Activated gamma-delta T cell treated with anti-CD3 and anti-CD28 coated beads, Interleukin-2, amount 50 U/mL, for 16 hours (primary cell): ENCODE measurements at places on chromosomes 6 and 20.
A peak's percentile ranks its signal among the peaks of the same experiment; 100 is the strongest.

- no peak for DNase-seq
These were observed 256.2 kb upstream of the IRAK1BP1 start for GRCh38 chr6:78611102-78611620.

DNA sequence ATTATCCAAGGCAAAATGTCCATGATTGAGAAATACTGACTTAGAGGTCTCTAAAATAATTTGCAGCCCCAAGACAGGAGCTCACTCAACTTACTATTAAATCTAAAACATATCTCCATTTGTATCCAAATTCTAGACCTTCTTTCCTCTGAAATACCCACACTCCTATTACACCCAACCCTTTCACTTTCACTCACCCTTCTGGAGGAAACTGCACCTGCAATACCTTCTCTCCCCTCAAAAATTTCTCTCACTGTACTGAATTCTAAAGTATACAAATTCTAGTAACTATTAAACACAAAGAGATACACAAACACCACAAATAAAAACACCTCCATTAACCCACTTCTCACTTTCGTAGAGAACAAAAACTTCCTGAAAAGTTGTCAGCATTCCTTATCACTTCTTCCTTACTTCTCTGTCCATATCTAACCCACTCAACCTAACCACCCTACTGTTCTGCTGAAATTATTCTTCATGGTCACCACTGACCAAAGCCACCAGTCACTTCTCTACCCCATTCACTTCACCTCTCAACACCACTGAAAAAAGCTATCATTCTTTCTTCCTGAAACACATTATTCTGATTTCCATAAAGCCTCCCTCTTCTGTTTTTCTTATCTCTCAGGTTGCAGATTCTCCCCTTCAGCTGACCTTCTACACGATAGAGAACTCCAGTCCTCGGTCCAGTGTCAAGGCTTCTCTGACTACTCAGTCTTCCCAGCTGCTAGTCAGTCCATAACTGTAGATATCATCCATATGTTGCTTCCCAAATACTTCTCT lies 12.0 kb downstream of the LMBRD1 start:
- DNase-seq: no peak

DNA sequence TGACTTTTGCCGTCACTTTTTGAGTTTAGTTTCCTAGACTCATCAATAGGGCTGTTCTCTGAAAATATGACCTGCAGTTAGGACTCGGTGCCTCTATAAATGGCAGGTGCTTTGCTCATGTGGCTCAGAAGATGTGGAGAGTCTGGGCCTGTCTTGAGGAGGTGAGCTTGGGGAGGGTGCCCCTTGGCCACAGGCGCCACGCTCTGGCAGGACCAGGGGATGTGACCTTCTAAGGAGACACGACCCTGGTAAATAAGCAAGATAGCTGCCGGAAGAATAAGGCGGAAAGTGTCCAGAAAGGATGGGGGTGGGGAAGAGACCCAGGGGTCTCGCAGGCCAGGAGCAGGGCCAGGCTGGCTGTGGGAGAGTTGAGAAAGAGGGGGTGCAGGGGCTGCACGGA lies 46.6 kb downstream of the TMEM242 start:
- no peak for DNase-seq

GRCh38 chr6:166848979-166849748 lies 107.2 kb downstream of the RNASET2 start:
- no peak for DNase-seq

DNA sequence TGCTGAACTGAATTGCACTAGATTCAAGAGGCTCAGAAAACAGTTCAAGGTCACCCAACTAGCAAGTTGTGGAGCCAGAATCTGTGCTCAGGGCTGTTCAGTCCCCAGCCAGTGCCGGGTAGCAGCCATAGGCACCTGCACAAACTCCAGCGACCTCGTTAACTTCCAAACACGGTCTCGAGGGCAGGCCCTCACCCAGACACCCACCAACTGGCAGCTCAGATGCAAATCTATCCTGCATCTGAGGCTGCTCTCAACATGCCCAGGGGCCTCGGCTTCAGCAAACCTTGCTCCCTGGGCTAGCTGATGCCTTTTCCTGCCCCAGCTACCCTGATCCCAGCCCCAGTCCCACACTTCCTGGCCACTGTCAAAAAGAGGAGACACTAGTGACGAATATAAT lies 3.7 kb downstream of the JPH2 start:
- DNase-seq: no peak

DNA sequence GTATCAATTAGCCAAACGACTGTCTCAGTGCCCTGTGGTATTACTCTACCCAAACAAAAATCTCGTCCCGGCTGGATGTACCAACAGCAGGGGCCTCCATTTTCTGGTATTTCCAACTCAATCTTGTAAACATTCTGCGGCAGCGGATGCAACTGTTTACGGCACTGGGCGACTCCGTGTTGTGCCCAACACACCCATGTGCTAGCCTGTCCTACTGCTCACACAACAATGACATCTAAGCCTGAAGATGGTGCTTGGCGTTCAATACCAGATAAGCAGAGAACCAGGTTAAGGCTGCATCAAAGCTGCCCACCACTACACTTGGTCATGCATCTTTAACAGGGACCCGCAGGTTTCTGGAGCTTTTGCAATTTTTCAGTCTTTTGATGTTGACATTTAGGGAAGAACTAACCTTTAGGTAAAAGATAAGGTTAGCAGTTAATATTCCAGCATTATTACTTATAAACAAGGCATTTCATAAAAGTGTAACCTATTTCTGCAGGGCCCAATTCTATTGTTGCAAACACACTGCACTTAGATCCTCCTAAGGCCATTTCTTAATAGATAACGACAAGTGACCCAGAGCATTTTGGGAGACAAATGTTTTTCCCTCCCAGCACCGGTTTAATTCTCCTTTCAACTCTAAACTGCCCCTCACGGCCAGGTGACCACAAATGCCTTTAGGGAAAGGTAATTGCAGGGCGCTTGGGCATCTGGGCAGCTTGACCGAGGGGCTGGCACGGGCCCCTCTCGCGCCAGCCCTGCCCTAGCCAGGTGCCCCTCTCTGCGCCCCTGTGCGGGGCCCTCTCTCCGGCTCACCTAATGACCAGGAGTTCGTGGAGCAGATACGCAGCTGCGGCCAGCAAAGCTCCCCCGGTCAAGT lies 945 bp downstream of the FAXC start:
- no peak for DNase-seq

DNA sequence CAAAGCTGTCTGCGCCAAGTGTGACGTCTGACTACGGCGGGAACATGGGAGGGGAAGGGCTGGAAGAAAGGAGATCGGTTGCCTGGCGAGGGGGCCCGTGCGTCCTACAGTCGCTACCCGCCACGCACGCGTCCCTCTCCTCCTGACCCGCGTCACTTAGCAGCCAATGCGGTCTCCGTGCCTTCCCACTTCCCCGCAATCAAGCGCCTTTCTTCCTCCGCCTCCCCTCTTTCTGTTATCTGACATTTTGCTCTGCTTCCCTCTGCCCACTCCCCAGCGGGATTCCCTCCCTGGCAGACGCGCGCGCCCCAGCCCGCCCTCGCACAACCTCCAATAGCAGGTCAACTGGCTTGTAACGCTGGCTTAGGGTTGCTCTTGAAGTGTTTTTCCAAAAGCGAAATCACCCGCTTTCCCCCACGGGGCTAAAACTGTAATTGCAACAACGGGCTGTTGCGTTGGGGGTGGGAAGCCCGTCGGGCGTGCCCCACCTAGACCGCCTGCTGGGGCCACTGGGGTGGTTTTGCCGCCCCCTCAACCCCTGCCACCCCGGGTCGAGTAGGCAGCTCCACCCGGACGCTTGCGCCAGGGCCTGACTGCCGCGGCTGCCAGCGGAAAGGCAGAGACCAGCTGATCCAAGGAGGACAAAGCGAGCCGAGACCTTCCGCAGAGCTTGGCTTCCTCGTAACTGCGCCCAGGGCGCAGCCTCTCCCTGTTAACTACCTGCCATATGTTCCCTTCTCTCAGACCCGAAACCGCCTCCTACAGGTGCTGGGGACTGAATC lies 6.2 kb upstream of the SOX4 start:
- DNase-seq: peak; percentile 7

- DNase-seq: no peak
These were observed 646.3 kb downstream of the UTRN start for GRCh38 chr6:144931172-144932035.

DNA sequence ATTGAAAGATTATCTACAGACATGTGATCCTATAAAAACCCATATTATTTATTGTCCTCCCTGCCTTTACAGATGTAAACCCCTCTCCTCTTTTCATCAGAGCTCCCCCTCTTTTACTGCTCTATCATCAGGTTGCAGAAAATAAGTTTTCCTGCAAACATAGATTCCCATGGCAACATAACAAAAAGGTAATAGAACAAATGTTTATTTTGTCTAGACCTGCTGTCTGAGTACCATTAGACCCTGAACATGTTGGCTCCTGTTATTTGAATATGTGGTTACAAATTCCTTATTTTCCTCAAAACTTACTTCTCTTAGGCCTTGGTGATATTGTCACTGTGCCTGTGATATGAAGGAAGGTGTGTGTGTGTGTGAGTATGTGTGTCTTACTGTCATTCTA lies 11.5 kb downstream of the MAPK14 start:
- DNase-seq: no peak

DNA sequence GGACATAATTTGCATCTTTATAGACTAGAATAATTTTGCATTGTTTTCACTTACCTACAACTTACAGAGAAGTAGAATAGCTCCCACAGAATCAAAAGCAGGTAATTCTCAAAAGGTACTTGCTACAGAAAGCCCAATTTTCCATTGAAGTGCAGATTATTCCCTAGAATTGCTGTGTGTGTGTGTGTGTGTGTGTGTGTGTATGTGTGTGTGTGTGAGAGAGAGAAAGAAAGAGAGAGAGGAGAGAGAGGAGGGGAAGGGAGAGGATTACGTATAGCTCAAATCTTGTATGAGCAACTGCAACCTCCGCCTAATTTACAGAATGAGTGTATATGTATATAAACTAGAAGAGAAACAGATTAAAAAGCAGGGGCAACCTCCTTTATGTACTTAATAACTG lies 68.0 kb downstream of the DOK5 start:
- no peak for DNase-seq

DNA sequence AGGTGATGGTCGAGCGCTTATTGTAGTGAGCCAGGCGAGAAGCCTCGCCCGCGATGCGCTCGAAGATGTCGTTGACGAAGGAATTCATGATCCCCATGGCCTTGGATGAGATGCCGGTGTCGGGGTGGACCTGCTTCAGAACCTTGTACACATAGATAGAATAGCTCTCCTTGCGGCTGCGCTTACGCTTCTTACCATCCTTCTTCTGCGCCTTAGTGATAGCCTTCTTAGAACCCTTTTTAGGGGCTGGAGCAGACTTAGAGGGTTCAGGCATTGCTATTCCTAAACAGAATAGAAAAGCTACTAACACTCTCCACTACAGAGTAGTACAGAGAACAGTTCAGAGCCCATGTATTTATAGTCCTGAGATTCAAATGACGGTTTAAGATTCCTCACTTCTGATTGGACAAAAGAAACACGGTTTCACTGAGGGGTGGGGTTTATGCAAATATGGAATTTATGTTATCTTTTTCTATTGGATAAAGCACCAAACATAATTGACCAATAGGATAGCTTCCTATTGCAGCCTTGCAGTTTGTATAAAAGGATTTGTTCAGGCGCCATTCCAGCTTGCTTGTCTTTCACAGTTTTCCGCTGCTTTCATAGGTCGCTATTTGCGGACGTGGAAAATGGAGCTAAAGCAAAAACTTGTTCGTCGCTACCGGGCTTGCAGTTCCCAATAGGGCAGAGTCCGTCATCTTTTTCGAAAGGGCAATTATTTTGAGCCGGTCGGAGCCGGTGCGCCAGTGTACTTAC lies 43.7 kb upstream of the HFE start:
- DNase-seq: peak; percentile 43

DNA sequence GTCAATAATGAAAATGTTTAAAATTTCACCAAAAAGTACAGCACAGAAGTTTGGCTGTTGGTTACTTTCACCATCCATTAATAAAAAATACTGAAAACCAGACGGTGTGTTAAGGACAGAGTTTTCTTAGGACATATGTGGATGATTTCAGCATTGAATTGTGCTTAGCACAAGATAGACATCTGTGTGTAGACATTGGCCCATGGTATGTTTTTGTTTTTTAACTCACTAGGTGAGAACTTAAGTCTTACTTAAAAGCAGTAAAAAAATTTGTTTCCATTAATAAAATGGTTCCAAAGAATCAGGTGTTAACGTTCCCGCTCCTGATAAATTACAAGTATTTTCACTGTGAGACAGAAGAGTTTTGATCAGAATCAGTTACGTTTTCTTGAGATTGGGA lies 4.2 kb downstream of the TBPL1 start:
- DNase-seq: no peak

- DNase-seq: no peak
These were observed 156.5 kb upstream of the OLIG3 start for GRCh38 chr6:137650720-137651119.

GRCh38 chr6:4282926-4283325 lies 147.6 kb upstream of the ECI2 start:
- no peak for DNase-seq

- DNase-seq: no peak
These were observed 5.2 kb downstream of the STX11 start for GRCh38 chr6:144155529-144155928.

GRCh38 chr6:33809594-33809993 lies 5.8 kb upstream of the MLN start:
- DNase-seq: no peak

DNA sequence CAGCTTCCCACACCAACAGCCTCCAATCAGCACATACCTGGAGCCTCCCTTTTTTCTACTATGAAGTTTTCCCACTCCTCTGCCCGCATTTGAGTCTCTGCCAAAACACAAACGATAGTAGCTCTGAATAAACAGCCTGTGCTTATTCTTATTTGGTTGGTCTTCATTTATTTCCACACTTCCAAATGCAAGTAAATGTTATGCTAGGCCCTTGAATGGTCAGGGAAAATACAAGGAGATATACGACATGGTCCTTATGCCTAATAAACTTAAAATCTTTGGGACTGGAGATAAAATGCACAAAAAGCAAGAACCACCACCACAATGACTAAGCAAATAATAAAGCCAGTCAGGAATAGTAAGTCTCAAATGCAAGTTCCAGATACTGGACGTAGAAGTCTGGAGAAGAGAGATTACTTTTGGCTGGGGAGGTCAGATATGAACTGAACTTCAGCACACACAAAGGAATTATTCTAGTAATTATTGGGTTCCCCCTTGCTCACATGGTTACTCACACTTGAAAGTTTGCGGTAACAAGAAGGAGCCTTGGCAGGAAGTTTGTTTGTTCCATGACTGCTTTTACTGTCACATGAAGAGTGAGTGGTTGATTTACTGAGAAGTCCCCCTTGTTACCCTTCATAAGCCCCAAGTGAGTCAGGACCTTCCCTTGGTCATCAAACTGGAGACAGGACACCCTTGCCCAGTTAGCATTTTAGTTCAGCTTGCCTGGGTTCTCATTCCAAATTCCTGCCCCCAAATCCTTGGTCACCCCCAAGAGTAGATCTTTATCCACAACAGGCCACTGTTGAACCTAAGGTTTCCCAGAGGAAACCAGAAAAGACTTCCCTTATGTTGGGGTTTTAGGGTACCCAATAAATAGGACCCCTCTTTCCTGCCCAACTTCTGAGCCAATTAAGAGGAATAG lies 511.2 kb upstream of the JARID2 start:
- DNase-seq: no peak

- DNase-seq: no peak
These were observed 3.7 kb upstream of the TMEM200A start for GRCh38 chr6:130362128-130362527.
